ENCODE measurements at places on chromosomes 12 and 14.
A peak's percentile ranks its signal among the peaks of the same experiment; 100 is the strongest.

- H3K4me3 ChIP-seq, result no peak overlapping the region
- no peaks in the 10 kb centered on the region for H3K4me1 ChIP-seq
- DNase-seq, result no peak
- H3K27me3 ChIP-seq, result peaks cover 5% of the 10 kb centered on the region
Measured at GRCh38 chr12:65500091-65500900, 221.8 kb downstream of the MSRB3 start.

DNA sequence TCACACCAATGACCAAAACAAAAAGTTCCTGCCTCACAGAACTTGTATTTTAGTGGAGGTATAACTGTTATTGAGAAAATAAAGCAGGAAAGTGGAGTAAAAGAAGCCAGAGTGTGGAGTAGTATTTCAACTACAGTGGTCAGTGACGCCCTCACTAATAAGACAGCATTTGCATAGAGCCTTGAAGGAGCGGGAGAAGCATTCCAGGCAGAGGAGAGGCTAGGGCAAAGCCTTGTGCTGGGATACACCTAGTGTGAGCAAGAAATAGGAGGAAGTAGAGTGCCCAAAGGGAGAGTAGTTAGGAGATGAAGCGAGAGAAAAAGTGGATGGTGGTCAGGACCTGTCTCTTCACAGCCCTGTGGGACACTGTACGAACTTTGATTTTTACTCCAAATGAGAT is 107.8 kb downstream of the CRACR2A start:
- no peaks in the 10 kb centered on the region for H3K27me3 ChIP-seq
- H3K4me3 ChIP-seq, result no peak overlapping the region
- H3K4me1 ChIP-seq, result peaks cover 19% of the 10 kb centered on the region
- peaks cover 12% of the 10 kb centered on the region for H3K36me3 ChIP-seq

DNA sequence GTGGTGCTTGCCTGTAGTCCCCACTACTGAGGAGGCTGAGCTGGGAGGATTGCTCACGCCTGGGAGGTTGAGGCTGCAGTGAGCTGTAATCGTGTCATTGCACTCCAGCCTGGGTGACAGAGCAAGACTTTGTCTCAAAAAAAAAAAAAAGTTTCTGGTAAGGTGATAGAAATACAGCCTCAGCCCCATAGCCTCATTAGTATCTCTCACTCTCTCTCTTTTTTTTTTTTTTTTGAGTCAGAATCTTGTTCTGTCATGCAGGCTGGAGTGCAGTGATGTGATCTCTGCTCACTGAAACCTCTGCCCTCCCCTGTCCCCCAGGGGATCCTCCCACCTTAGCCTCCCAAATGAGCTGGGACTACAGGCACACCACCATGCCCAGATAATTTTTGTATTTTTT is 19.2 kb downstream of the MTHFD1 start:
- H3K4me3 ChIP-seq, result no peak overlapping the region
- peaks cover 61% of the 10 kb centered on the region for H3K36me3 ChIP-seq
- no peak for DNase-seq
- H3K4me1 ChIP-seq, result peaks cover 40% of the 10 kb centered on the region
- H3K27me3 ChIP-seq, result no peaks in the 10 kb centered on the region

DNA sequence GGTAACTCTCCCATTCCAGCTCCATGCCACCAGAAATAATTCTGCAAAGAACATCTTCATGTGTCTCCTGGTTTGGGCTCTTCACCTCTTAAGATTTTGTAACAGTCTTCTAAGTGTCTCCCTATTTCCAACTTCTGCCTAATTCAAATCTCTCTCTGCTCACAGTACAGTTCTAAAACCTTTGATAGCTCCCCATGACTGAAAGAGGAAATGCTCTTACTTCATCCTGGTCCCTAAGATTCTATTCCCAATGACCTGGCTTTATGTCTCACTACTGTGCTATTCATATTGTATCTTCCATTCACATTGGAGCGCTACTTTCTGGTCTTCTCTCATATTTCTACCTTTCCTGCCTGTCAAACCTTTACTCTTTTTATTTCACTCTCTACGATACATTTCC is 1.6 kb downstream of the AMN1 start:
- H3K27ac ChIP-seq, result peak overlapping the region; percentile 51
- peaks cover 50% of the 10 kb centered on the region for H3K36me3 ChIP-seq
- peak overlapping the region; percentile 37 for H3K4me3 ChIP-seq
- H3K27me3 ChIP-seq, result no peaks in the 10 kb centered on the region
- peaks cover 56% of the 10 kb centered on the region for H3K4me1 ChIP-seq

DNA sequence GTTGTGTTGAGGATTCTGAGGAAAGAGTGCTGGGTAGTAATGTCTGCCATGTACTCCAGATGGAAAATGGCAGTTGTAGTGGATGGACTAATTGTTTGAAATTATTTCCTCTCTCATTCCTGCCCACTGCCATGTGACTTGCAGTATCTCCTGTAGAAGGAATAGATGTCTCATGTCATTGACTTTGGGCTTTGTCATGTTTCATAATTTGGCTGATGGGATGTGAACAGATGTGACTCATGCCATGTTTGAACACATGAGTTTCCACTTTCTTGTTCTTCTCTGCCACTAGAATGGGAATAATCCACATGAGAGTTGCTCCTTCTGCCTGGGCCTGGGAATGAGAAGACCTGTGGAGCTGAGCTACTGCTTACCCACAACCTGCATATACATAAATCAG is 2.4 kb upstream of the CALCOCO1 start:
- no peaks in the 10 kb centered on the region for H3K36me3 ChIP-seq
- no peak for DNase-seq
- H3K4me1 ChIP-seq, result peaks cover 31% of the 10 kb centered on the region
- peaks cover 9% of the 10 kb centered on the region for H3K27me3 ChIP-seq
- H3K27ac ChIP-seq, result no peak overlapping the region

- H3K4me1 ChIP-seq, result no peaks in the 10 kb centered on the region
- no peak overlapping the region for H3K27ac ChIP-seq
- DNase-seq, result no peak
Measured at GRCh38 chr12:117334855-117335587, 26.4 kb downstream of the NOS1 start.

GRCh38 chr14:78335531-78335930 is 165.4 kb downstream of the NRXN3 start:
- H3K36me3 ChIP-seq, result no peaks in the 10 kb centered on the region
- H3K27me3 ChIP-seq, result no peaks in the 10 kb centered on the region
- H3K4me3 ChIP-seq, result no peak overlapping the region
- H3K4me1 ChIP-seq, result no peaks in the 10 kb centered on the region
- no peak for DNase-seq

DNA sequence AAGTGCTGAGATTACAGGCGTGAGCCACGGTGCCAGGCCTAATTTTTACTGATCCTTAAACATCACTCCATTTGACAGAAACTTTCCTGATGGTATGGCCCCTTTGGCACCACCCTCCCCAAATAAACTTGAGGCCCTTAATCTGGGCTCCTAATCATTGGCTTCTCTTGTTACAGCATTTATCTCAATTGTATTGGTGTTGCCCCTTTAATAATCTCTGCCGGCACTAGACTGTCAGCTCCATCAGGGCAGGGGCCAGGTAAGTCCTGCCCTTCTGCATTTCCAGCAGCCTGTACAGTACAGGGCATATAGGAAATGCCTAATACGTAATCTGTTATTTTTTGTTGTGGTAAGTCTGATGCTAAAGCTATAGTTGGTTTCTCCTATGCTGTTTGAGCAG is 1.2 kb upstream of the IFT81 start:
- no peak overlapping the region for H3K27ac ChIP-seq
- H3K36me3 ChIP-seq, result no peaks in the 10 kb centered on the region
- no peak for DNase-seq
- H3K27me3 ChIP-seq, result peaks cover 32% of the 10 kb centered on the region

- peak; percentile 54 for DNase-seq
- H3K27me3 ChIP-seq, result no peaks in the 10 kb centered on the region
- peak overlapping the region; percentile 91 for H3K4me3 ChIP-seq
- peaks cover 37% of the 10 kb centered on the region for H3K4me1 ChIP-seq
- H3K36me3 ChIP-seq, result peaks cover 94% of the 10 kb centered on the region
- peak overlapping the region; percentile 97 for H3K27ac ChIP-seq
Measured at GRCh38 chr14:100070310-100070709, 5.1 kb downstream of the EVL start.

DNA sequence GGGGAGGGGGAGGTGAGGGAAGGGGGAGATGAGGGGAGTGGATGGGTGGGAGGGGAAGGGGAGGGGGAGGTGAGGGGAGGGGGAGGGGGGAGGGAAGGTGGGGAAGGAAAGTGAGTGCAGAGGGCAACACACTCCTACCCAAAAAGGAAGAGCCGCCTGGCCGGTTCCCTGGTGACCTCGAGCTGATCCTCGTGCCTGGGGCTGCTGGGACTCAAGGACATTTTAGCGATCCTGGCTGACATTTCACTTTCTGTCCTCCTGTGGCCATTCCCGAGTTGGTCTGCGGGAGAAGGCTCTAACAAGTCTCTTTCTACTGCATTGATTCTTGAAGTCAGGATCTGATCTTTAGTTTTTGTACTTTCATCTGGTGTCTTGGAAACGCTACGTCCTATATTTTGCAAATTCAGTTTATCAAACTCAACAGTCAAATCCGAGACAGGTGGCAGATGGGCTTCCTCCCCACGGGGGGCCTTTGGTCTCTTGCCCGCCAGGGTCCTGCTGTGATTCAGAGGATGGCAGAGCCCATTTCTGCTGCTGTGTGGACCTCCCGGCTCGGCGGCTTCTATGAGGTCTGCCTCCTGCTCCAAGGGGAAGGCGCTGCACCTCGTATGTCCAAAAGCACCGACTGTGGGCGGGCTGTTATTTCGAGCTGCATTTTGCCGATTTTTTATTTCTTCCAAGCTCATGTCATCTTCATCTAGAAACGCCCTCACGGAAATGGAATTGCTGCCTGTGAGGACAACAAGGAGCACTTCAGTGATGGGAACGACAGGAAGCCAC is 19.1 kb downstream of the PGAM5 start:
- DNase-seq, result no peak
- H3K27me3 ChIP-seq, result no peaks in the 10 kb centered on the region
- H3K27ac ChIP-seq, result peak overlapping the region; percentile 10
- no peak overlapping the region for H3K4me3 ChIP-seq
- H3K36me3 ChIP-seq, result peaks cover 87% of the 10 kb centered on the region

- H3K27ac ChIP-seq, result no peak overlapping the region
- DNase-seq, result no peak
- peak overlapping the region; percentile 72 for H3K4me3 ChIP-seq
- H3K36me3 ChIP-seq, result peaks cover 3% of the 10 kb centered on the region
Measured at GRCh38 chr14:20631880-20632389, 9.6 kb downstream of the OR6S1 start.

DNA sequence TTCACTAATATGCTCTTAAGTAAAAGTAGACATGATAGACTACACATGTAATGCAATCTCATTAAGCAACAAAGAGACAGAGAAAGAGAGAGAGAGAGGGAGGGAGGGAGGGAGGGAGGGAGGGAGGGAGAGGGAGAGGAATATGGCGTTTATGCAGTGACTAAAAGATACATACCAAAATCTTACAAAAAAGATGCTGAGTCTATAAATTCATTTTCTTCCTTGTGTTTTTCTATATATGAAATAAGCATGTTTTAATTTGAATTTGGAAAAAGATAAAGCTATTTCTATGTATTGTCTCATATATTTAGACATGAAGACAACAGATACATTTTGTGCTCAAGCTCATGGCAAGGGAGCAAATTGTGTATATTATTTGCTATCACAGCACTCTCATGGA is 44.1 kb downstream of the LRFN5 start:
- H3K27me3 ChIP-seq, result no peaks in the 10 kb centered on the region
- no peak for DNase-seq
- H3K4me1 ChIP-seq, result no peaks in the 10 kb centered on the region
- H3K36me3 ChIP-seq, result no peaks in the 10 kb centered on the region

DNA sequence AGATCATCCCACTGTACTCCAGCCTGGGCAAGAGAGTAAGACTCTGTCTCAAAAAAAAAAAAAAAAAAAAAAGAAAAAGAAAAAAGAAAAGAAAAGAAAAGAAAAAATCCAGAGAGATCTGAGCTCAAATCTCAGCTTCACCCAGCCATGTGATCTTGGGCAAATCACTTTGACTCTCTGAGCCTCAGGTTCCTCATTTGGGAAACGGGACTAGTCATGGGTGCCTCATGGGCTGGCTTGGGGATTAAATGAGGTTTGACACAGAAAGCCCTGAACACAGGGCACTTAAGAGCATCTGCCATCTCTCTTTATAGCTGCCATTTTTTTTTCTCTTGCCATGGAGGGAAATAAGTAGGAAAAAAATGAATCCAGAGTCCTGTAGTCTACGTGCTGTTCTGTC is 86.2 kb upstream of the MYL2 start:
- H3K4me1 ChIP-seq, result no peaks in the 10 kb centered on the region
- H3K27ac ChIP-seq, result no peak overlapping the region
- no peak overlapping the region for H3K4me3 ChIP-seq
- no peaks in the 10 kb centered on the region for H3K36me3 ChIP-seq
- H3K27me3 ChIP-seq, result peaks cover 10% of the 10 kb centered on the region

GRCh38 chr14:103576371-103577024 is 13.7 kb downstream of the COA8 start:
- no peak overlapping the region for H3K4me3 ChIP-seq
- H3K27ac ChIP-seq, result no peak overlapping the region
- no peaks in the 10 kb centered on the region for H3K4me1 ChIP-seq

GRCh38 chr12:116539361-116539771 is 19.8 kb upstream of the MAP1LC3B2 start:
- no peak overlapping the region for H3K4me3 ChIP-seq
- H3K4me1 ChIP-seq, result peaks cover 24% of the 10 kb centered on the region
- H3K27ac ChIP-seq, result no peak overlapping the region
- DNase-seq, result no peak
- H3K36me3 ChIP-seq, result no peaks in the 10 kb centered on the region
- H3K27me3 ChIP-seq, result no peaks in the 10 kb centered on the region

DNA sequence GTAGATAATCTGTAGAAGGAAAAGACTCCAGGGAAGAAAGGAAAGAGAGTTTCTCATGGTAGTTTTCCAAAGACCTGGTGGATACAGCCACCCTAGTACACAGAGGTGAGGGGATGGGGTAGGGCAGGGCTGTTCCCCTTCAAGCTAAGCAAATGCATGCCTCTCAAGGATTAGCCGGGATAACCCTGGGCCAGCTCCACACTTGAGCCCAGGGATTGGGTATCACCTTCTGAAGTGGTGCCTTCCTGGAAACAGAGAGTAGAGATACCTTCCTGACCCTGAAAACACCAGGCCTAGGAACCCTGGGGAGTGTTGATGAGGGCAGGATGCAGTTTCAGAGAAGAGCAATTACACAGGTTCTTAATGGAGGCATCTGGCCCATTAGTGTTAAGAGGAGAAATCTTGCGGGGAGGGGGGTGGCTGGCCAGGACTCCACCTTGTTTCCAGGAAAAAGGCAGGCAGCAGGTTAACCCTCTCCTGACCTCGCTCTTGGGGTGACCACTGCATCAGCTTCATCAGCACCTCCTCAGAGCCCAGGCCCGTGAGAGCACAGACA is 106.9 kb upstream of the TMEM233 start:
- no peaks in the 10 kb centered on the region for H3K4me1 ChIP-seq
- H3K4me3 ChIP-seq, result no peak overlapping the region
- no peak overlapping the region for H3K27ac ChIP-seq
